Stimulated activated CD4-positive, alpha-beta T cell treated with anti-CD3 and anti-CD28 coated beads, TNF-alpha, amount 100 ng/mL, for 24 hours (primary cell): ENCODE measurements at places on chromosomes 12 and 14.
A peak's percentile ranks its signal among the peaks of the same experiment; 100 is the strongest.

DNA sequence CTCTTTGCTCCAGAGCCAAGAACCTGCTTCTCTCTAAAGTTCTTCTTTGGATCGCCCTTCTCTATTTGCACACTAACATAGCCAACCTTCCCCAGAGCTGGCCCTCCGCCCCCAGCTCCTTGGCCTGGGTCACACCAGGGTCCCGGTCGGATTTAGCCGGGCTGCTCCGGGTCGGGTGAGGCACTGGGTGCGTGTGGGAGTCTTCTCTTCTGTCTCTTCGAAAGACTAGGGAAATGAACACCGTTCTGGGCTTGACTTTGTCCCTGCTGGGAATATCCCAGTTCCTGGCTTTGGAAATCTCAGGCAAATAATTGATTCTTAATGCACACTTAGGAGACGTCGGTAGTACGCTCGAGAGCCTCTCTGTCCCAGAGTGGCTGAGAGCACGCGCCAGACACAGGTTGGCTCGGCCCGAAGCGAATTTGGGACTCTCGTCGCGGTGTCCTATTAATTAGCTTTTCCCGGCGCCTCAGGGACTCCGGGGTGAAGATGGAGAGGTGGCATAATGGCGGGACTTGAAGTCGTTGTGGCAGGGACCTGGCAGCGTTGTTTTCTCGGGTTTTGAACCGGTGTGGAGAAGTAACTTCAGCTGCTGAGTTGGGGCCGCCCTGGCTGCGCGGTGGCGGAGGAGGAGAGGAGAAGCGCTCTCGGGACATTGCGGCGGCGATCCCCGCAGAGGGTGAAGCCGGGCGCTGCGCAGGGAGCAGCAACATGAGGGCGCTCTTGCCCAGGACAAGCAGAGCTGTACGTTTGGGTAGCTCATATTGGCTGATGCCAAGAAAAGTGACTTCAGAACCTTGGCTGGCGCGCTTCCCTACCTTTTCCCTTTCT, 7.5 kb downstream of the FOXG1 start:
- no peak for DNase-seq

DNA sequence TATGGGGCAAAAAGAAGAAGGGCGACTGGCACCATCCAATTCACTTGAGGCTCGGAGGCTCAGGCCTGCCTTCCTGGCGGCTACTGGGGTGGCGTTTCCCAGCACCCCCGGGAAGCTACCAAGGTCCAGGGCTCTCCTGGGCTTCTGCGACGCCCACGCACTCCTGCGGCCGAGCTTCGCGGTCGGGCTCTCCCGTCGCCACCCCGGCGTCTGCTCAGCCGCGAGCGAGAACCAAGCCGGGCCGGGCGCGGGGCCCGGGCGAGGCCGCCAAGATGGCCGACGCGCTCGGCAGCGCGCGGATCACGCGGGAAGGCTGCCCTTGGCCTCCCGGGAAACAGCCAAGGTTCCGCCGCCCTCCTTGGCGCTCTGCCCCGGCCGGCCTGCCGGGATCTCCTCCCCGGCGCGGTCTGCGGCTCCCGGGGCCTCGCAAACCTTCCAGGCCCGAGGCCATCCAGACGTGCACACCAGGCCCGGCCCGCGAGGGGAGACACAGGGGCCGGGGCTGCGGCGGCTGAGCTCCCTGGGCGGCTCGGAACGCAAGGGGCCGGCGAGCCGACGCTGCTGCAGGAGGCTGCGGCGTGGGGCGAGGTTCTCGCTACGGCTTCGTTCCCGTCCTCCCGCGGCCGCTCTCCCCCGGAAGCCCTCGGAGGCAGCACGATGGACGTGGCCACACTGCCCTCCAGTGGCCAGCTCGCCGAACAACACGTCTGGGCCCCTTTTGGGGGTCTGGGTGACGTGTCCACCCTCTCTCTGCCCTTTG, 23.5 kb upstream of the ZFP36L1 start:
- DNase-seq: peak; percentile 88

- DNase-seq: no peak
Measured at GRCh38 chr12:77377116-77377515, 311.7 kb upstream of the E2F7 start.

DNA sequence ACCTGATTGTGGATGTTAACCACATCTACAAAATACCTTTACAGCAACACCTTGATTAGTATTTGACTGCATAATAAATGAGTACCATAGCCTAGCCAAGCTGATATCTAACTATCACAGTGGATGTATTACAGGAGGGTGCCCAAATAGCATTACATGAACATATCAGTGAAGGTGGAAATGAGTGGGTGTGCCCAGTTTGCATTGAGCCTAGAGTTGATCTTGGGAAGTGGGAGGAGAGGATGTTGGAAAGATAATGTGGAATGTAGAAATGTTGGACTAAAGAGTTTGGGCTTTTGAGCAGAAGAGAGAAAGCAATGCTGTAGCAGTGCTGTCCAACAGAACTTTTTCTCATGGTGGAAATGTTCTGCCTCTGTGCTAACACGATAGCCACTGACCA, 98.9 kb downstream of the ANO6 start:
- DNase-seq: no peak

- DNase-seq: no peak
Measured at GRCh38 chr12:82415402-82415801, 57.1 kb downstream of the METTL25 start.

GRCh38 chr12:66550626-66551025, 128.2 kb downstream of the GRIP1 start:
- DNase-seq: no peak

DNA sequence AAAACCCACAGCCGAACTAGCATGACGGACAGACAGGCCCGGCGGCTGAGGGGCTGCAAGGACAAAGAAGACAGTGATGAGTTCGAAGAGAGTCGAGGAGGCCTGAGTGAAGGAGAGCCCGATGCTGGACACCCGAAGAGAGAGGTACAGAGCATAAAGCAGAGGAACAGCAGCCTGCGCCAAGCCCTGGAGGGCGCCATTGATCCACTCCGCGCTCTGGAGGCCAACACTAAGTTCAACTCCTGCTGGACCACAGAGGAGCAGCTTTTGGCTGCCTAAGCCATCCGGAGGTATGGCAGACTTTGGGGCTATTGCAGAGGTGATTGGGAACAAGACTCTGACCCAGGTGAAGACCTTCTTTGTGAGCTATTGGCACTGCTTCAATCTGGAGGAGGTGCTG, 7.8 kb upstream of the PLXNC1 start:
- DNase-seq: peak; percentile 61

DNA sequence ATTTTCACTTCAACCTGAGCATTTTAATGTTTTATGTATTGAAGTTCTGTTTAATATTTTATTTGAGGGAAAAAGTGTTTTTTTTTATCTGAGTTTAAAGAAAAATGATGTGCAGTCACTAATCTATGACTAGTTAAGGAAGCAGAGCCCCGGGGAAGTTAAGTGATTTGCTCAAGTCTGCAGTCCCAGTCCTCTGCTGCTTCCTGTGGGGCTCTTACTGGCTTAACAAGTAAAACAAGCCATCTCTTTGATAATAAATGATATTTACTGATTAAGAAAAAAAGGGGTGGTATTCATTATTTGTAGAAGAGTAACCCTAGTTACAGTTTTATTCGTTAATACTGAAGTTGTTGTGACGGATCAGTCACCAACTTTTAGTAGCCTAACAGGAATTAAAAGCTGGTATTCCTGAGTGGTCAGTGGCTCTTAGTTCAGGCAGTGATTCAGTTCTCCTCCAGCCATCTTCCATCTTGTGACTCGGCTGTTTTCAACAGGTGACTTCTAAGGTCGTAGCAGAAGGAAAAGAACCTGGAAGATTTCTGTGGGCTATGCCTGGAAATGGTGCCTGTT, 21.7 kb downstream of the BICDL1 start:
- no peak for DNase-seq

GRCh38 chr14:96229315-96229714, 24.7 kb downstream of the BDKRB2 start:
- no peak for DNase-seq

DNA sequence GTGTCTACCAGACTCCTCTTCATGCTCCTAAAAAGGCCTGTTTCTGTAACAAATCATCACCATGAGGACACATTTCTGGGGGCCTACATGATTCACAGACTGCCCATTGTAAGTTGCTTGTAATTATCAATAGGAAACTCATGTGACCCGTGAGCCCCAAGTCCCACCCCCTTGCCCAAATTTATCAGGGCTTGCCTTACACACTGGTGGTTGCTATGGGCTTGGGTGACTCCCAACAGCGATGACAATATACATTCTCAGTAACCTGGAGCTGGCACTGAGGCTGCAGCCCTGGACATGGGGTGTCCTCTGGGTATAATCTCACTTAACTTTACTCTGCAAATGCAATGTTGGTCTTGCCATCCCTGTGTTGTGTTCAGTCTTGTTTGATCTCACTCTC, 149.2 kb downstream of the NRXN3 start:
- DNase-seq: no peak

DNA sequence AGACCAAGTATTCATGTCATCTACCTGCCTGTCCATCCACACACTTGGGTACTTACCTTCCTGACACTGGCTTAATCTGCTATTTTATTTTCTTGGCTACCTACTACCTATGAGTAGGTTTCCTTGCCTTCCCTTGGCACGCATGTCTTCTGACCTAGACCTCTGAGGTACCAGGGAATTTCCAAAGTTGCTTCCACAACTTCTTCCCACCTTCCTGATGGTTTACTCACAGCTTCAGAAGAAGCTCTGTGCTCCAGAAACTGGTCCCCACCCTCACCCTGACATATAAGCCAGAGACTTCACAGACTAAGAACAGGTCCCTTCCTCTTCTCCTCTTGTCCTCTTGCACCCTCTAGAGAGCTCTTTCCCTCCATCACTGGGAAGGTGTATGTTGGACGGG, 35.7 kb upstream of the DDX11 start:
- no peak for DNase-seq

DNA sequence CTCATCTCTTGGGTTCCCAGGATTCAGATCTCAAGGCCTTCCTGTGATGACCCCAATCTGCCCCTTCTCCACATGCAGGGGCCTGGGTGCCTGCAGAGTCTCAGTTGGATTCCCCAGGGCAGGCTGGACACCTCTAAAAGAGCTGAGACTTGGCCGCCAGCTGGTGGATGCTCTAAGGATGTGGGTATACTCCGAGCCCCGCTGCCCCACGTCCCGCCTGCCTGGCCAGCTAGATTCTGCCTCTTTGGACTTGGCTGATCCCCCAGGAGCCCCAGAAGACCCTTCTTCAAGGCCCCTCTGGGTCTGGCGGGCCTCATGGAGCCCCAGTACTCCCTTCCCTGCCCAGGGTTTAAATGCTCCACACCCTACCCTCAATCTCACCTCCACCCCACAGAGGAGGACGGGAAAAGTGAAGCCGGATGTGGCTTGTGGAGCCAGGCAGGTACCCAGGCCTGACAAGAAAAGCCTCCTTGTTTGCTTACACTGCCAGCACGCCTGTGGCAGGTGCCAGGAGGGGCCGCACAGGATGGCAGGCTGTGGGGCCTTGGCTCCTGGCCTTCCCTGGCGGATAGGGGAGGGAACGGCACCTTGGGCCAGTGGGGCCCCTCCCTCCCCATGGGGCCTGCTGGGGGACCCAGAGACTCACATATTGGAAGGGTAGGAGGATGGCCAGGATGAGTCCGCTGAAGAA, 15.1 kb downstream of the FAIM2 start:
- no peak for DNase-seq

GRCh38 chr14:82126006-82126405, 592.4 kb upstream of the SEL1L start:
- DNase-seq: no peak

DNA sequence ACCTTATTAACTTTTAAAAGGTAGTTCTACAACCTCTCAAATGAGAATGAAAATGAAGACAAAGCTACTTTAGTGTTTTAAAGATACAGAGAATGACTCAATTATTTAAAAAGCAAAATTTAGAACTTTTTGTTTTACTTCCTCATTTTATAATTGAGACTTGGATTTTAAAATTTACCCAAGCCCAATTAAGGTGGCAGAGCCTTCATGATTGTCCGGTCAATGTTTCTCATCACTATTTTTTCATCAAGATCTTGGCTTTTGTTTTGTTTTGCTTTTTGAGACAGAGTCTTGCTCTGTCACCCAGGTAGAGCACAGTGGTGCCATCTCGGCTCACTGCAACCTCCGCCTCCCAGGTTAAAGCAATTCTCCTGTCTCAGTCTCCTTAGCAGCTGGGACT, 32.7 kb downstream of the PPP4R3A start:
- DNase-seq: no peak

- no peak for DNase-seq
Measured at GRCh38 chr14:53537422-53538315, 384.5 kb upstream of the DDHD1 start.

- no peak for DNase-seq
Measured at GRCh38 chr12:129428240-129428936, 475.4 kb downstream of the TMEM132D start.

GRCh38 chr14:49933128-49933527, 40.2 kb downstream of the ARF6 start:
- no peak for DNase-seq

DNA sequence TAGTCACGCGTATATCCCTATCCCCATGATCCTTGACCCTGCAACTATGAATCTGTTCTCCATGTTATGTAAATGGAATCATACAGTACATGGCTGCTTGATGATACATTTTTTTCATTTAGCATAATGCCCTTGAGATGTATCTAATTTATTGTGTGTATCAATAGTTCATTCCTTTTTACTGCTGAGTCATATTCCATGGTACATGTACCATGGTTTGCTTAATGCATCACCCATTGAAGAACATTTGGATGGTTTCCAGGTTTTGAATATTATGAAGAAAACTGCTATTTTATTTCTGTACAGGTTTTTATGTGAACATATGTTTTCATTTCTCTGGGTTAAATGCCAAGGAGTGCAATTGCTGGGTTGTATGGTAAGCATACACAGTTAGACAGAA, 4.0 kb upstream of the RNASE10 start:
- DNase-seq: no peak

DNA sequence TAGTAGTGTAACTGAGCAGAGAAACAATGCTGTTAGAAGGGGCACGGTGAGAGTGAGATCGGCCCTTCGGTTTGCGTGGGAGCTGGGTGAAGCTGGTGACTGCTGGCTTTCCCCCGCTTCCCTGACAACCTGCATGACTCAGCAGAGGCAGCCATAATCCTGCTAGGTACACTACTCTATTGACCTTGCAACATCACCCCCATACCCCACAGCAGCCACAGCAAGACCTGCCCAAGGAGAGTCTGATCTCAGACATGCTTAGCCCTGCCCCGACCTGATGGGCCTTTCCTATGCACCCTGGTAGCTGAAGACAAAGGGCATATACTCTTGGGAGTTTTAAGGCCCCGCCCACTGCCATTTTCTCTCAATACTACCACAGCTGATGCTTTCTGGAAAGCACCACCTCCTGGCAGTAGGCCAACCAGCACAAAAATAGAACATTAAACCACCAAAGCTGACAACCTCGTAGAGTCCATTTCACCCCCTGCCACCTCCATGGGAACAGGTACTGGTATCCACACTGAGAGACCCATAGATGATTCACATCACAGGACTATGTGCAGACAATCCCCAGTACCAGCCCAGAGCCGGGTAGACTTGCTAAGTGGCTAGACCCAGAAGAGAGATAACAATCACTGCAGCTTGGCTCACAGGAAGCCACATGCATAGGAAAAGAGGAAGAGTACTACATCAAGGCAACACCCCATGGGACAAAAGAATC, 75.9 kb upstream of the RGS6 start:
- no peak for DNase-seq

GRCh38 chr12:92466391-92467305, 236.1 kb upstream of the PLEKHG7 start:
- no peak for DNase-seq

- peak; percentile 85 for DNase-seq
Measured at GRCh38 chr12:14770496-14771461, 32.5 kb downstream of the WBP11 start.

GRCh38 chr14:56422703-56423213, 156.8 kb upstream of the TMEM260 start:
- DNase-seq: no peak
